ENCODE measurements at places on chromosomes 7 and 10.

DNA sequence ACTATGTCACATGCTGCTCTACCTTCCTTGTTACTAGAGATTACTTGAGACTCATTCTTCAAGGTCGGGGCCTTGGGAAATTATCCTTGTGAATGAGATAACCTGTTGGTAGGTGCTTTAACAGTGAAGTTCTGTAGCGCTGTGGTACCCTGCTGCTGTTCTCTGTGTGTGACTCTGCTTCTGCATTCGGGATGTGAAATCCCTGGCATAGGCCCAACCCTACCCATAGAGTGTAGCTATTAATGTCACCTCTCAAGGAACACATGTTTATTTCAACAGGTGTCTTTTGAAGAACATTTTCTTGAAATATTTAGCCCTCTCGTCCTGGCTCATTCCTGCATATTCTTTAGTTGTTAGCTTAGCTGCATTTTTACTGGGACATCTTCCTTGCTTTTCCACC lies 41.8 kb upstream of the TMEM236 start:
- no peak for DNase-seq

DNA sequence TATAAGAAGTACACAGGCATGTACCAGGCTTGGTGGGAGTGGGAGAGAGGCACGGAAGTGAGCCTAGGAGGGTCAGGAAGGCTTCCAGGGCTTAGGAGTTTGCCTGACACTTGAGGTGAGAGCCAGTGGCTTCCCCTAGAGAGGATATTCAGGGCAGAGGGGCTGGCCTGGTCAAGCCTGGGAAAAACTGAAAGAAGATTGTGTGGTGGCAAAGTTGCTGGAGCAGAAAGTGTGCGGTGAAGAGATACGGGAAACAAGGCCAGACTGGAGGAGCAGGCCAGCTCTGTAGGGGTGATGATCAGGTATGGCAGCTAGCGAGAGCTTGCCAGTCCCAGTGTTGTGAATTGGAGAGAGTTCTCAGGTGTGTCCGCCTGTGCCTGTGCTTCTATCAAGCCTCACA lies 129.9 kb downstream of the CCNY start:
- no peak for DNase-seq

DNA sequence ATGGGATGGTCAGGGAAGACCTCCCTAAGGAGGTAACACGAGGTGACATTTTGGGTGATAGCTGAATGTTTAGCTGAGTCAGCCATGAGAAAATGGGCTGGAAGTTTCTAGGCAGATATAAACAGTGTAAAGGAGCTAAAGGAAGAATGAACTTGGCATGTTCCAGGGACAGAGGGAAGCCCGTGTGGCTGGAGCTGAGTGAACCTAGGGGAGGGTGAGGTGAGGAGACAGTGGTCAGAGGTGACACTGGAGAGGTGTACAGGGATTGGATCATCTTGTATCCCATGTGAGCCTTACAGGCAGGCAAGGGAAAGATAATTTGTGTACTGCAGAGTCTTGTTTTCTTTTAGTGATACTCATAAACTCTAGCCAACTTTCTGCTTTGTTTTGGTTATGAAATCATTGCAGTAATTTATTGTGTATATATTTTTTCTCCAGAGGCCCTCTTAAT lies 1.8 kb downstream of the STARD3NL start:
- DNase-seq: no peak

DNA sequence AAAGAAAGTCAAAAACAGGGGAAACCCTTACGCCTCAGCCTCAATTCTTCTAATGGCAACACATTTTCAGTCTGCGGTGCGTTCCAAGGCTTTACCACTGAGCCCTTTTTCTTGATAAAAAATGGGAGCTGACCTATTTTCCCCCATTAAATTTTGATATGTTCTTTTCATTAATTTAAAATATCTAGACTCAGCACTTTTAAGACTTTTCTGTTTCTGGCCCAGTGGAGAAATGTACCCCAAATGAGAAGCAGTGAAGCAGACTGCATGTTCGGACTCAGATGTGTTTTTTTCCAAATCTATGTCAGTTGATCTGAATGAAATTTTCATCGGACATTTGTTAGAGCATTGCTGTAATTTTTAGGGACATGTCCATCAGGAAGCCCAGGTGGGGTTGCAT lies 126.2 kb downstream of the SEC23IP start:
- DNase-seq: no peak

DNA sequence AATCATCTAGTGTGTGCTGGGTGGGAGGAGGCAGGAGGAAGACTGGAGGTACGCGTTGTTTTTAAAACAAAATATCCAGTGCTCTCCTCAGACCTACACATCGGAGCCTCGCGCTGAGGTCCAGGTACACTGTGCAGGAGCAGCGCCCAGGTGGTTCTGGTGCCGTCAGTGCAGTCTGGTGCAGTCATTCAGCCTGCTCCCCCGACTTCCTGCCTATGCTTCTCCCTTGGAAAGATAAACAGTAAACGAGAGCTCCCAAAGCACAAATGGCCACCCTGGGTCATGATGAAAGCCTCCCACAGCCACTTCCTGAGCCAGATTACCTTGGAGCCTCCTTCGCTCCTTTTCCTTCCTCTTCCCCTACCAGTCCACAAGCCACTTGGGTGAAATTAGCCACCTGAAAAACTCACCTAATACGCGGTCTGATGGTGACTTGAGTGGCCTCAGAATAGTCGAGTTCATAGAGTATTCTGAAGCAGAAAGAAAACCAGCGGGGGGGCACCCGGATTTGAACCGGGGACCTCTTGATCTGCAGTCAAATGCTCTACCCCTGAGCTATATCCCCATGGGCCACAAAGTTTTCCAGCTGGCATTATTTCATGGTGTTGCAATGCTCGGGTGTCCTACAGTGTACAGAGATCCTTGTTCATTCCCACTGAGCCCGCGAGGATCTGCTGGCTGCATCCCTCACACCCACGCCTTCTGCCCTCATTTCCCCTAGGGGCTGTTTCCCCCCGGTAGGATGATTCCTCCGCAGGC lies 82.5 kb downstream of the ZNF467 start:
- DNase-seq: peak; percentile 46

- no peak for DNase-seq
Measured at GRCh38 chr7:70334871-70335270, 736.6 kb downstream of the AUTS2 start.

DNA sequence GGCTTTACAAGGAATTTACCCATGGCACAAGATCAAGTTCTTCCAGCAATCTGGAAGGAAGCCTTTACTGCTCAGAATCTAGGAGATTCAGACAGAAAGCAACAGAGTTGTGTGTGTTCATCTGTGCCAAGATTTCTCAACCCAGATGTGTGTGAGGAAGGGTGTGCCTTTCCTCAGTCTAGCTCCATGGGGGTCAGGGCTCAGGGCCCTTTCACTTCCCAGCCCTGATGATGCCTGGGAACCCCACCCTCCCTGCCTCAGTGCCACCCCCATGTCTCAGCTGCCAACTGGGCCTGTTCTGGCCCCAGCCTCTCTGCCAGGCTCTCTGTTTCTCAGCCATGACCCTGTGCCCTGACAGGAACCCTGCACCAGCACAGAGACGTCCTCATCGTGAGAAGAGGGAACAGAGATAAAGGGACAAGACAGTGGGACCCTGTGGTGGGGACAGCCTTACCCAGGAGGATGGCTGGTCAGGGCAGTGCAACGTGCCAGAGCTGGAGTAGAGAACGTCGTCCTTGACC lies 102.0 kb downstream of the VIPR2 start:
- DNase-seq: no peak

DNA sequence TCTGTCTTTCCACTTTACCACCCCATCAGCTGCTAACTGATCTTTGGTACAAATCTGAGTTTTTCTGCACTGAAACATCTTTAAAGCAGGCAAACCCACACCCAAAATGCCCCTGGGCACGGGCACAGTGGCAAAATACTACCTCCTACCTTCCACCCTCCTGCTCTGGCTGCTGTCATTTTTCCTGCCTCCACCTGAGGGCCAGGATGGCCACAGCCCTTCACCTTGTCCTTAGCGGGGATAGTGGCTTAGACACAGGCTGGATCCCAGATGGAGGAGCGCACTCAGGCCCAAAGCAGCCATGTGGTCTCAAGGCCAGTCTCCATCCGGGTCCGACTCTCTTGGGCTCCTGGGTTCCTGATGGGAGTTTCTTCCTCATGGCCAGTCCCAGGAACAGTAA lies 98.3 kb downstream of the HIF1AN start:
- no peak for DNase-seq

DNA sequence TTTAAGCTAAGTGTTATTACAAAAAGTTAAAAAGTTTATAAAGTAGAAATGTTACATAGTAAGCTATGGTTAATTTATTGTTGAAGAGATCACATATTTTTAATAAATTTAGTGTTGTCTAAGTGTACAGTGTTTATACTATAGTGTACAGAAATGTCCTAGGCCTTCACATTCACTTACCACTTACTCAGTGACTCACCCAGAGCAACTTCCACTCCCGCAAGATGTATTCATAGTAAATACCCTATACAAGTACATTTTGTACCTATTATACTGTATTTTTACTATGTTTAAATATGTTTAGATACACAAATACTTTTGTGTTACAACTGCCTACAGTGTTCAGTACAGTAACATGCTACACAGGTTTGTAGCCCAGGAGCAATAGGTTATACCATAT lies 69.2 kb downstream of the DNAJC1 start:
- no peak for DNase-seq

DNA sequence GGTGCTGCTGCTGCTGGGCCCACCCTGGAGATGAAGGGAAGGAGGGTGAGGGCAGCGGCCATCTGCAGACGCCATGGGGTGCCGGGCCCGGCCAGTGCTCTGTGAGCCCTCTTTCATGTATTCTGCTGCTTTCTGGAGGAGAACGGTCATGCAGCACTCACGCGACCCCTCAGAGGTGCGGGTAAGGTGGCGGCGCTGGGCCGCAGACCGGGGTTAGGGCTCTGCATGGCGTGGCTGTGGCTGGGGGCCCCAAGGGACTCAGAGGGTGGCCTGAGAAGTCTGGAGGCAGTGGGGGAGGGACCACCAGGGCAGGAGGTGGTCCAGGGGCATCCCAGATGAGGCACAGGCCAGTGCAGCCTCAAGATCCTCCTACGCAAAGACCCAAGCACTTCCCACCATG lies 275.5 kb downstream of the ELFN1 start:
- DNase-seq: no peak

All from ACHN (cell line).